ENCODE measurements at places on chromosomes 3 and 15.

GRCh38 chr3:140051019-140051957 is 116.3 kb downstream of the CLSTN2 start:
- DNase-seq: no peak

GRCh38 chr3:161637559-161637958 is 141.0 kb downstream of the OTOL1 start:
- no peak for DNase-seq

- DNase-seq: peak; percentile 17
These were observed 12.2 kb upstream of the ZBED2 start for GRCh38 chr3:111607240-111607920.

GRCh38 chr3:135694142-135694541 is 271.4 kb upstream of the PPP2R3A start:
- DNase-seq: no peak

- DNase-seq: no peak
These were observed 850.3 kb upstream of the CADM2 start for GRCh38 chr3:84108442-84108971.

- no peak for DNase-seq
These were observed 3.4 kb upstream of the LMLN start for GRCh38 chr3:197956626-197956988.

- peak; percentile 48 for DNase-seq
These were observed 430.7 kb upstream of the CBLB start for GRCh38 chr3:106299300-106300098.

GRCh38 chr15:34064438-34064837 is 25.4 kb upstream of the AVEN start:
- DNase-seq: no peak

DNA sequence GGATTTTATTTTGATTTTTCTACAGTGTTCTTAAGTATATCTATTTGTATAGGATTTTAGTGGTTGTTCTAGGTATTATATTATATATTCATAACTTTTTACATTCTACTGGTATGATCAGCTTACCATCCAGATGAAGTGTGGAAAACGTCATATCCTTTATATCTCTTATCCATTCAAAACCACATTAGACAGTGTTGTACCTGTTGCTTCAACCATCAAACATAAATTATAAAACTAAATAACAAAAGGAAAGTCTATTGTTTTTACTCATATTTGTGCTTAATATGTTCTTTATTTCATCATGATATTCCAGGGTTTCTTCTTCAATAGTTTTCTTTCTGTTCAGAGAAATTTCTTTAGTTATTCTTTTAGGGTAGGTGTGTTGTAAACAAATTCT is 191.4 kb downstream of the RPLP1 start:
- no peak for DNase-seq

DNA sequence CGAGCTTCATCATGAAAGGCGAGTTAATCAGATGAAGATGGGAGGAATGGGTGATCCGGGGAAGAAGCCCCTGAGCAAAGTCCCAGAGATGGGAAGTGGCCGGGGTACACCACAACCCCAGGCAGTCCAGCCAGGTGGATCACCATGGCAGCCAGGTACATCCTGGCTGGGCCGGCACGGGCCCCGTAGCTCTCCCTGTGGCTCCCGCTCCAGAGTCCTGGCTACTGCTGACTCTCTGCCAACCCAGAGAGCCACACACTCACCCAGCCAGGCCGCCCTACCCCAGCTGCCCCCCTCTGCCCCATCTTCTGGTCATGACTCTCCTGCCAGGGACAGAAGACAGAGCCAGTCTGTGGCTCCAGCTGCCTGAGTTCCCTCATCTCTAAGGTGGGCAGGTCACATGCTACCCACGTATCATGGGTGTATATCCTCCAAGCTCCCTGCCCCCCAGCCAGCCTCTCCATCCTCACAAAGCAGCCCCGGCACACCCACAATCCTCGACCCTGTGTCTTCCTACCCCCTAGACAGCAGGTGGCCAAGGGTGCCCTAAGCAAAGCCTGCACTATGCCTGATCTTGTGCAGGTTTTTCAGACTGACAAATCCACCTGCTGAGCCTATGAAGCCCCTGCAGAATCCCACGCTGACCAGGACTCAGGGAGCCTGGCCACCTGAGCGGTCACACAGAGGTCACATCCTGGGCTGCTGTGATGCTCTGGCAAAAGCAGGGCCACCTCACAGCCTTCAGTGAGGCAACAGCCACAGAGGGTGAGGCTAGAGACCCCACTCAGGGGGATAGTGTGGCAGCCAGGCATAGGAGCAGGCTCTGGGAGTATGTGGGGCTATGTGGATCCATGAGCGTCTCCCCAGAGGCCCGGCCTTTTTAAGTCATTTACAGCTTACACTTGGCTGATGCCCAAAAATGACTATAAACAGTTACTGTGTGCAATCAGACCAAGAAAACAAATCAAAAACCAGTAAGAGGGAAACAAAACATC is 13.2 kb downstream of the XXYLT1 start:
- DNase-seq: peak; percentile 21

DNA sequence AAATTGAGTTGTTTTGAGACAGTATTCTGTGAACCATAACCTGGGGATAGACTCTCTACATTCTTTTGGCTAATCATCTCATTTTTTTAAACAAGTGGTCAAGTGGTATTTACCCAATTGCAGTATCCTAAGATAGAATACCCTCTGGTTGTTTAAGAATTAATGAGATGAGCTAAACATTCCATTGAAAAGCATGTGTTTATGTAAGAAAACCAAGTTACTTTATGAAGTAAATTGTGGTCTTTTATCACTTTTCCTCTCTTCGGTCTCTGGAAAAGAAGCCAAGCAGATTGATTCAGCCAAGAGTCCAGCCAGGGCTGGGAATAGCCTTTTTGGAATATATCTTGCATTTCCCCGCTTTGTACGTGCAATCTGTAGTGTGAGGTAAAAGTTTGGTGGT is 185.7 kb upstream of the TOPAZ1 start:
- DNase-seq: peak; percentile 85

- no peak for DNase-seq
These were observed 46.7 kb downstream of the CAPN3 start for GRCh38 chr15:42405863-42406482.

- DNase-seq: peak; percentile 10
These were observed 9.9 kb upstream of the KLHL25 start for GRCh38 chr15:85804481-85805170.
